Tibial nerve (tissue), 4 donors: ENCODE measurements at places on chromosomes 11 and 22. TPM values are rescaled to one million over a fixed set of nuclear protein-coding genes. Genes with fewer than 3 reads are reported as not detected.

DNA sequence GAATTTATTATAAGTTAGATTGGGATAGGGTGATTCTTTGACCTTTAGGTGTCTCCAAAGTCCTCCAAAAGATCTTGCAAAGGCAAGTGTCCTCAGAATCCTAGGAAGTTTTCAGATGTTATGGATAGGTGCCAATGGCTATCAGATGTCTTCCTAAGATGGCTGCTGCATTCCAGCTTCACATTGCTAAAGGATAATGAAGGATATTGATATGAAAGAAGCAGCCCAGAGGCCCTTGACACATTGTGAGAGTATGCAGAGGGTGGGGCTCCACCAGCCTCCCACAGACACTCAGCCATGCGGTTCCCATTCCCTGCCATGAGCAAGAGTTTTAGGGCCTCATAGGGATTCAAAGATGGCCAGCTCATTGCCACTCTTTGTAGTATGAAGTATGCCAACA lies 22.3 kb upstream of the GLYATL2 start:
- DNase-seq = no peak

DNA sequence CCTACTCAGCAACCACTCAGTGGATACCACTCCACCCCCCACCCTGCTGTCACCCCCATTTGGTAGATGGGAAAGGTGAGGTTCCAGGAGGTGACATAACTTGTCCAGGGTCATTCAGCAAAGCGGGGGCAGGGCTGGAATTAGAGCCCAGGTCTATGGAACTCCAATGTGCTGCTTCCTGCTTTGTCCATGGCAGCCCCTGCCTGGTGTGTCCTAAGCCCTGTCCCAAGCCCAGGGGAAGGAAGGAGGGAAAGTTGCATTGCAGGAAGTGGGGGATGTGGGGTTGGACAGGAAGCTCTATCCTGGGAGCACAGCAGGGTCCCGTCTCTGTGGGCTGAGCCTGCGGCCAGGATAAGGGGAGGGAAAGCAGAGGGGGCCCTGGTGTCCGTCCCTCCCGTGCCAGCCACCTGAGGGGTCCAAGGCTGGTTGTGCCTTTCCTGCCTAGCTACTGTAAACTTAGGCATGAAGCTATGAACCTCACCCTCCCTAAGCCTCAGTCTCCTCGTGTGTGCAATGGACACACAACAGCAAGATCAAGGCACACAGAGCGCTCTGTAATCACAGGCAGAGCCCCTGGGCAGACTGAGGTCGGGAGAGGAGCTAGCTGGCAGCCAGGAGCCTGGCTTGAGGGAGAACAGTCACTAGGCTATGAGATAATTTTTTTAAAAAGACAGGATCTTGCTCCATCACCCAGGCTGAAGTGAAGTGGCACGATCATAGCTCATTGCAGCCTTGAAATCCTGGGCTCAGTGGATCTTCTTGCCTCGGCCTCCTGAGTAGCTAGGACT lies 12.9 kb downstream of the GAL3ST1 start:
- no peak for DNase-seq

DNA sequence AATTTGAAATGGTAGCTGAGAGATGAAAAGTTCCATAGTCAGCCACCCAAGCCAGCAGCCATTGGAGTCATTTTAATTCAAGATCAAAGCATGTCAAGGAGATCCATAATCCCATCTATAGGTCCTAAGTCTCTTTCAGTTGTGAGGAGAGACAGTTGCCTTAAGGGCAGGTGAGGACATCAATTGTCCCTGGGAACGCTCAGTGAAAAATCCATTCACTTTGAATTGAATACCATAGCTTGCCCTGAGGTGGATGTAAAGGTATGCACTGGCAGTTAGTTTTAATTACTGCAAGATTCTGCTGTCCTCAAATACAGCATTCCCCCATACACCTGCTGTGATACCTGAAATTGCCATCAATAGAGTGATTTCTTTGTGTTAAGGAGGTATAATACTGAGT lies 25.3 kb upstream of the TBCEL start:
- no peak for DNase-seq

- DNase-seq = no peak
Measured at GRCh38 chr22:17772958-17773605, 1.2 kb downstream of the BID start.

DNA sequence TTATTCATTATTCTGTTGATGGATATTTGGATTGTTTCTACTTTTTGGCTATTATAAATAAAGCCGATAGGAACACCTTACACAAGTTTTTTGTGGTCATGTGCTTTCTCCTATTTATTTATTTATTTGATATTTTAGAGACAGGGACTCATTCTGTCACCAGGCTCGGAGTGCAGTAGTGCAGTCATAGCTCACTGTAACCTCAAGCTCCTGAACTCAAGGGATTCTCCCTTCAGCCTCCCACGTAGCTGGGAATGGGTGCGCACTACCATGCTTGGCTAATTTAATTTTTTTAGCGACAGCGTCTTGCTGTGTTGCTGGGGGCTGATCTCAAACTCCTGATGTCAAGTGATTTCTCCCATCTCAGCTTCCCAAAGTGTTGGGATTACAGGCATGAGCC lies 135.1 kb downstream of the UVRAG start:
- no peak for DNase-seq

- no peak for DNase-seq
Measured at GRCh38 chr11:23767576-23767975, 729.3 kb upstream of the LUZP2 start.

DNA sequence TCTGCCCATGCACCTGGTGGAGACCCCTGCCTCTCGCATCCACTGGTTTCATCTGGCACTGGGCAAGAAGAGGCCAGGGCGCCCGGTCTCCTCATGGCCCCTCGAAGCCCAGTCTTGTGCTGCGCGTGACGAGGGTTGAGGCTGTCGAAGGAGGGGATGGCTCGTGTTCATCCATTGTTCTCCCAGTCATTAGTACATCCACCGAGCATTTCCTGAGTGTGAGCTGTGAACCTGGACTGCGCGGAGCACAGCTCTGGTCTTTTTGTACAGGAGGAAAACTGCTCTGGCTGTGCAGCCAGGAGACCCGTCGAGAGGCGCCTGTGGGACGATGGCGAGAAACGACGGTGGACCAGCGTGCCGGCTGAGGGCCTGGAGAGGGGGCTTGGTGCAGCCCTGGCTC lies 6.8 kb downstream of the CACNA1I start:
- no peak for DNase-seq

DNA sequence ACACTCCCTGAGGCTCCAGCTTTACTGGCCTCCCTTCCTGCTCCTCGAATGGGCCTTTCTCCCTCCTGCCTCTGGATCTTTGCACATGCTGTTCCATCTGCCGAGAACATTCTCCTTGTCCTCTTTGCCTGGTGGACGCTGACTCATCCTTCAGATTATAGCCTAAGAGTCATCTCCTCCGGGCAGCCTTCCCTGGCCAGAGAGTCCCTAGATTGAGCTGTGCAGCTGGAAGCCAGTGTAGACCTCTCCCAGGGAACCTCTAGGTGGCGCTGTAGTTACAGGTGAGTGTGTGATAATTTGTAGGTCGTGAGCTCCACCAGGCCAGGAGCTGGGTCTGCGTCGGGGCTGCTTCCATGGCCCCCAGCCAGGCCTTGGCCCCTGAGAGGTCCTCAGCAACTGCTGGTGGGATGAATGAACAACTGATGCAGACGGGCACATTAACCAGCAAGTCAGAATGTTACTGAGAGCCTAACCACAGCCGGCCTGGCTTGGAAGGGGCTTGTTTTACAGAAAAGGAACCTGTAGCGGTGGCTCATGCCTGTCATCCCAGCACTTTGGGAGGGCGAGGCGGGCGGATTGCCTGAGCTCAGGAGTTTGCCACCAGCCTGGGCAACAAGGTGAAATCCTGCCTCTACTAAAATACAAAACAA lies 8.7 kb downstream of the PNPLA5 start:
- DNase-seq = peak; percentile 12

GRCh38 chr11:10864688-10865087 lies 6.8 kb upstream of the ZBED5 start:
- DNase-seq = no peak

- no peak for DNase-seq
Measured at GRCh38 chr11:95301474-95301873, 70.5 kb upstream of the SESN3 start.

DNA sequence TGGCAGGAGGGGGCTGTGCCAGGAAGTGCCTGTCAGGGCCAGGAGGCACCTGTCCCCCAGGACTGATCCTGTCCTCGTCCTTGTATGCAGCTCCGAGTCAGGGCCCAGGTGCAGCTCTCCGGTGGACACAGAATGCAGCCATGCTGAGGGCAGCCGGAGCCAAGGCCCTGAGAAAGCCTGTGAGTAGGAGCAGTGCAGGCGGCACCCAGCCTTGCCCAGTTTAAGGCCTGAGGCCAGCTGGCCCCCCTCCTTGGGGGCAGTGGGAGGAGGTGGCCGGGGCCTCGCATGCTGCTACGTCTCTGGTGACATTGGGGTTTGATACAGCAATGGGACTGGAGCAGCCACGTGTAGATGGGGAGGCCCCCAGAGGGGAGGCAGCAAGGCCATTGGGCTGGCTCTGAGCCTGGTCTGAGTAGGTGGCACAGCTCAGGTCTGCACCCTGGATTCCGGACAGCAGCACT lies 34.9 kb downstream of the SBF1 start:
- DNase-seq = no peak

- no peak for DNase-seq
Measured at GRCh38 chr11:90434858-90435257, 212.0 kb upstream of the CHORDC1 start.

- DNase-seq = no peak
Measured at GRCh38 chr11:114321621-114322257, 25.5 kb downstream of the NNMT start.

DNA sequence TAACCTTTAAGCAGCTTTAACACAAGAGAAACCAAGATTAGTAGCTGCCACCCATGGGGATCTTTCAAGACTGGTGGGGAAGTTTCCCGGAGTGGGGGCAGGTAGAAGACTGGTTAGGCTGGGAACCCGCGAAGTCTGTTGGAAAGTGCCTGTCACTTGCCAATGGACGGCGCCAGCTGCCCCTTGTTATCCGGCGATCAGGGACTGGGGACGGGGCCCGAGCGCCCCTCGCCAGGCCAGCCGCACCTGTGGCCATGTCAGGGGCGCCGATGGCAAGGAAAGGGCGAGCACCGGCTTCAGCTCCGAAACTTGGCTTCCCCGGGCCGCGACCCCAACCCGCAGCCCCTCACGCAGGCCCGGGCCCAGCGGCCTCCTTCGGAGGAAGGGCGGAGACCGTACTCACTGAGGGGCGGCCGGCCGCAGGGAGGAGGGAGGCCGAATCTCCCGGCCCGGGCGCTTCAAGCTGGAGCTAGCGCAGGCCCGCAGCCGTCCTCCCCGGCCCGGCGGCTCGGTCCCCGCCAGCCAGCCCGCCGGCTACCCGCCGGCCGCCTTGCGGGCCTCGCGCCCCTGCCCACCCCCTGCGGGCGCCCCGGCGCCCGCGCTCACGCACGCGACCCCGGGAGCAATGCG lies 539 bp downstream of the EIF4ENIF1 start:
- no peak for DNase-seq

GRCh38 chr11:75073459-75074190 lies 23.1 kb downstream of the OR2AT4 start:
- no peak for DNase-seq

DNA sequence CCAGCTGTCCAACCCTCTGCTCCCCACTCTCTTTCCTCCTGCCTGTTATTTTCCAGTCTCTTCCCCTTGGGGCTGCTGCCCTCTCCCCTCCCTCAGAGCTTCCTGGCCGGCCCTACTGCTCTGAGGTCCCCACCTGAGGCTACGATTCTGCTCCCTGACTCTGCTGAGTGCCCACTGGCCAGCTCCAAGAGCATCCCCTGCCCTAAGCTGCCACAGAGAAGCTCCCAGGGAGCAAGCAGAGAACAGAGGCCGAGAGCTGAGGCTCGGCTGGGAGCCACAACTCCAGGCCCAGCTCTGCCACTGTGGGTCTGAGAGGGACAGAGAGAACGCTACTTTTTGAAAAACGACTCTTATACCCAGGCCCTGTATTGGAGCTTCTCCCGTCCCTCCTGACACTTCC lies 61.1 kb downstream of the CHRDL2 start:
- DNase-seq = no peak

DNA sequence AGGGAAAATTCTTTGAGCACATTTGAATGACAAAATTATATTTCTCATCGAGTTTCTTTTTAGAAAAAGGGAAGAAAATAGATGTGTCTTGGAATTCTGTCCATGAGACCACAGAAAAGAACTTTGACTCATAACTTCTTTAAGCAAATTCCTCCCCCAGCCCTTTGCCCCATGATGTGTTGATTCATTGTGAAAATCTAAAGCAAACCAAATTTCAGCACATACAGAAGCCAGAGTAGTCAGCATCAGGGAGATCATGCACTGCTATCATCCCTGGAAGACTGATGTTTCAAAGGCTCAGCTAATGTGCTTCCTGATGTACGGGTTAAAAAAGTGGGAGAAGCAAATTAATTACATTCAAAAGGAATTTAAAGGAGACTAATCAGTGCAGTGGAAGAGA lies 159.7 kb downstream of the FAT3 start:
- no peak for DNase-seq

DNA sequence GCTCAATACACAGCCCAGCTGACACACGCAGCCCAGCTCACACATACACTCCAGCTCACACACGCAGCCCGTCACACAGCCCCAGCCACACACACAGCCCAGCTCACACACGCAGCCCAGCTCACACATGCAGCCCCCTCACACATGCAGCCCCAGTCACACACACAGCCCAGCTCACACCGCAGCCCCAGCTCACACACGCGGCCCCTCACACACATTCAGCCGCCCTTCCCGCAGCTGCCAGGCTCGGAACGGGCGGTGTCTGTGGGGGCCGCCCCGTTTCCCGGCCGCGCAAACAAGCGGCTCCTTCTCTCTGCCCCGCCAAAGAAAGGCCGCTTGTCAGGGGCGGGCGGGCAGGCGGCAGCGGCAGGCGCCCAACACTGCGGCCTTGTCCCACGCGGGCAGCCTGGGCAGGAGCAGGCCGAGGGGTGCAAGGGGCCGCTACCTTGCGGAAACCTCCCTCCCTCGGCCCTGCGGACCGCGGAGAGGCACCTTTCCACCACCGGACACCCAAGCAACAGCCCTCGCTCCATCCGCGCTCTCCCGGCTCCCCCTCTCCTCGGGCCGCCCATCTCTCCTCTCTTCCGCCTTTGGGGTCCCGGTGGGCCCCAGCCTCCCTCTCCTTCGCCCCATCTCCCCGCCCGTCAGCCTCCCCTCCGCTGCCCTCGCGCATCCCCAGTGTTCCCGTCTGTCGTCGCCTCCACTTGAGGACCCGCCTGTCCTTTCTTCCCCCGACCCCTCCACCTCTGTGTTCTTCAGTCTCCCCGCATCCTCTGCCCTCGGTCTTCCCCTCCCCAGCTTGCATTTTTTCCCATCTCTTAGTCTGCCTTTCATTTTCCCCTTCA lies 2.2 kb downstream of the PHLDB1 start:
- DNase-seq = no peak

The TRIM3 gene
- 36.9 TPM for total RNA-seq

The CCDC116 gene
- total RNA-seq = 2.0 TPM

The C11orf58 gene
- 151 TPM for total RNA-seq

The ARHGAP8 gene
- 1.7 TPM for total RNA-seq

The FXYD2 gene
- total RNA-seq = 0.66 TPM

The SCGB2A2 gene
- total RNA-seq = not detected
